ENCODE measurements at places on chromosomes 3 and 15.

- no peak for DNase-seq
Observed at GRCh38 chr3:80007522-80007921, 239.7 kb upstream of the ROBO1 start.

DNA sequence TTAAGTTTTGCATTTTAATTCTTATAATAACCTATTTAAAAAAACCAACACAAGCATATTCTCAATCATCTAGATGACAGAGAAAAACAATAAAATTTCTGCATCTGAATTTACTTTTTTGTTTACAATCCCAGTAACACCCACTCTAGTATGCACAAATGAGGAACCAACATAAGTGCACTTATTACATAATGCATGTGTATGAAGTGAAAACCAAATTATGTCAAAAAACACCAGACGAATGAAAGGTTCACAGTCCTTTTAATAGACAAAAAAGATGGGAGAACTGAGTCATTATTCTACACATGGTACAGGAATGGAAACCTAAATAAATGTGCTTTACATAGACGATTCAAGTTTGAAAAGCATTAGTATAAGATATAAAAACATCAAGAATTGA is 91.7 kb downstream of the NR1I2 start:
- DNase-seq, result no peak

DNA sequence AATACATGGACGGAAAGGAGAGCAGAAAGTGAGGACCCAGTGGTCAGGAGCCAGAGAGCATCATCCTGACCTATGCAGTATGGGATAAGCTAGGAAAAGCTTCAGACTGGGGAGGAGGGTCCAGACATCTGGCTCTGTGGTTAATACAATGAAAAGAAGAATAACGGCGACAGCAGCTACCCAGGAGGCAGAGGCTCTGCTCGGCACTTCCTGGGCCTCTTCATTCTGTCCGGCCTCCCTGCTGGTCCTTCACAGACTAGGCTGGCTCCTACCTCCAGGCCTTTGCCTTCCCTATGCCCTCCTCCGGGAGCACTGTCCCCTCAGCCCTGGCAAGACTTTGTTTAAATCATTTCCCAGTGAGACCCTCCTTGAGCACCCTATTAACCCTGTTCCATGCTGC is 58.9 kb upstream of the WNT5A start:
- no peak for DNase-seq

GRCh38 chr3:114860531-114860930 is 286.6 kb downstream of the ZBTB20 start:
- DNase-seq, result no peak

DNA sequence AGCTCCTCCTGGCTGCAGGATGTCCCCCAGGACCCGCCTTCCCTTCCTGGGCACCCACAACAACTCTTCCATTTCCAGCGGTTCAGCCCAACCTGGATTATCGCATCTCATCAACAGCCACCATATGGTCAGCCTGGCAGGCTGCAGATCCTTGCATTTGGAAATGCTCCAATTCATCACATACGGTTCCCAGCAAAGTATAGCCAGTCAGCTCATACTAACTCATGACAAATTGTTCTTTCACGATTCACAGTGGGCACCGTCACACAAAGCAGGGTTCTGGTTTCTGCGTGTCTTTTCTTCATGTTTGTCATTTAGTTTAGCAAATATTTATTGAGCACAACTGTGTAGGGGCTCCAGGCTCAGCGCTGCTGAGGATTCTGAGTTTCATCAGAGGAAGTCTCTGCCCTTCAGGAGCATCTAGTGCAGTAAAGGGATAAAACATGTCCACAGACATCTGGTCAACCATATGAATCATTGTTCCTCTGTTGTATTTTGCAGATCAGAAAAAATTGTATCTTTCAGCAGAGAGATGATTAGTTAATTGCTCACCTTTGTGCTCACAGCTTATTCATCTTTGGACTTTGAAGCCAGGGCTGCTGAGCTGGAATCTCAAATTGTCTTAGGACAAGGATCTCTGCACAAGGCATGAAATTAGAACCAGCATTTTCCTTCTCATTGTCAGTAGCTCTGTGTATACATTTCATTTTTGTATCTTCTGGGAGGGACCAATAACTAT is 125.1 kb downstream of the GABRG3 start:
- DNase-seq, result no peak

- no peak for DNase-seq
Observed at GRCh38 chr3:61522626-61523025, 38.7 kb upstream of the PTPRG start.

Measured in activated CD8-positive, alpha-beta memory T cell treated with anti-CD3 and anti-CD28 coated beads for 1 hour (primary cell).